Ovary (tissue), 10 donors: ENCODE measurements at places on chromosomes 3 and 15. TPM values are rescaled to one million over a fixed set of nuclear protein-coding genes. Genes with fewer than 3 reads are reported as not detected.

DNA sequence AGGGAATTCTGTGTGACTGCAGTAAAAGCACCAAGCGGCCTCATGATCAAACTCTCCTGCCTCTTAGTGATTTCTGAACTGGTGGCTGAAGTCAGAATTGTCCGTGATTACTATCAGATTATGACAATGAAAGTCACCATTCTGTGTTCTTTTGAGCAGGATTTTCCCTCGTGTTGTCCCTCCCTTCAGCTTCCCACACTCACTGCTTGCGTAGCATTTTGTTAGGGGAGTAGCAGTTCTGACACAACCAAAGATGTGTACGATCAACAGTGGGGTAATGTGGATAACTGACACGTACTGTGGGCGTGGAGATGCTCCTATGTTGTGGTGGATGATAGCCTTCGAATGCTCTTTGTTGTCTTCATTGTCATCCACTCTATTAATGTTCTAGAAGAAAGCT is 67.8 kb upstream of the ICE2 start:
- DNase-seq = no peak

DNA sequence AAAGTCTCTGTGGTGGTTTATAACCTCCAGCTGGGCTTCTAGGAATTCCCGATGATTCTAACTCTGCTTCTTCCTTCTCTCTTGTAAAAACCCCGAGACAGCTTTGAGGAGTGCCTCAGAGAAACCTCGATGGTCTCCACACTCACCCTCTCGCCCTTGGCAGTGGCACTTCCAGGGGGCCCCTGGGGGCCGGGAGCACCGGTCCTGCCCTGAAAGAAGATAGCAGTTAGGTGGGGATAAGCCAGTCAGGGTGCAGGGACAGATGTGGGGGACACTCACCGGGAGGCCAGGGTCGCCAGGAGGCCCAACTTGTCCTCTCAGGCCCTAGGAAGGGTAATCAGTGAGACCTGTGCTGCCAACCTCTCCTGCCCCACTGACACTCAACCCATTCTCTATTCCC is 9.7 kb downstream of the COL7A1 start:
- DNase-seq = no peak

DNA sequence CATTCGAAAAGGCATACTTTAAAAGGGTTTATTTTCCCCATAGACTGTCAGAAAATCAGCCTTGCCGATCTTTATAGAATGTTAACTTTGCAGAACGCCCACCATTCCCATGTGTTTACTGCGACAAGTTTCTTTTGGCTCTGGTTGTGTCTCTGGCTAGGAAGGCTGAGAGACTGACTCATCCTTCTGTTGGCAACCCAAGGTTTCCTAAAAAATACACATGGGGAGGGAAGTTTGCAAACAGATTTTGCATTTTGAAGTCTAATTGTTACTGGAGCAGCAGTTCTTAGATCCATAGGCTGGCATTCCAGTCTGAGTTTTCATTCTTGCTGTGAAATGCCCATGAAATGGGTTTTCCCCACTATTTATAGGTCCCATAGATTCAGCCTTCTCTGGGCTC is 37.9 kb upstream of the MINAR1 start:
- DNase-seq = no peak

- no peak for DNase-seq
Measured at GRCh38 chr3:128439226-128439625, 27.5 kb downstream of the DNAJB8 start.

DNA sequence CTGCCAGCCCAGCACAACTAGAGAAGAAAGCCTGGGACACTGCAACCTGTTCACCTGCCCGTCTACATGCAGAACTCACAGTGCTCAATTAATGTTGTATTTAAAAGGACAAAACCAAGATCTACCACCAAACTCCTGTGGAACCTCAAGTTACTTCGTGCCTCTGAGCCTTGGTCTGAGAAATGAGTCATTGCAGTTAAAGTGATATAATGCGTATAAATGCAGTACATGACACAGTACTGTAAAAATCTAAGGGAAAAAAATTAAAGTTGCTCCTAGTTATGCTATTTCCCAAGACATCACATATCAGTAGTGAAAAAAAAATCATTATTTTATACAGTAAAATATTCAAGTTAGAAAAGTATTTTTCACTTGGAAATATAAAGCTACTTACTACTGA is 138.9 kb downstream of the ZIC4 start:
- no peak for DNase-seq

CRELD1 gene
- 18.3 TPM for polyA plus RNA-seq

GRCh38 chr15:42385206-42385979 is 26.1 kb downstream of the CAPN3 start:
- no peak for DNase-seq

DNA sequence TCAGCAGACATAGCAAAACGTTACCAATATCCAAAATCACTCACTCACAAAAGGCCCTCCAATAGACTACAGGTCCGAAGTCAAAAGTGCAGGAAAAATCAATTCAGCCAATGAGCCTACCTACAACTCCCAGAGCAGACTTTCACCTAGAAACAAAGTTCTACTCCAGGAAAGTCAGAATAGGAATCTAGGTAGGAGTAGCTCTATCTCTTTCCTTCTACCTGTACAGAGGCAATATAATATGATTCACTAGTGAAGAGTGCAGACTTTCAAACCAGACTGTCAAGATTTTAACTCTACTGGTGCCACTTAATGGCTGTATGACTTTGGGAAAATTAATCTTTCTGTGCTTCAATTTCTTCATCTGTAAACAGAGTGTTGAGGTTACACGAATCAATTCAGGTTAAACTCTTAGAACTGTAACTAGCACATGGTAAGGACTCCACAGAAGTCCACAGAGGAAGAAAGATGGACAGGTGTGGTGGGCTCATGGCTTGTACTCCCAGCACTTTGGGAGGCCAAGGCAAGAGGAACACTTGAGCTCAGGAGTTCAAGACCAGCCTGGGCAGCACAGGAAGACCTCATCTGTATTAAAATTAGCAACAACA is 9.4 kb downstream of the DCUN1D1 start:
- no peak for DNase-seq

ACTC1 gene
- polyA plus RNA-seq = 2.7 TPM

- no peak for DNase-seq
Measured at GRCh38 chr15:47669221-47669620, 48.1 kb upstream of the SEMA6D start.

DNA sequence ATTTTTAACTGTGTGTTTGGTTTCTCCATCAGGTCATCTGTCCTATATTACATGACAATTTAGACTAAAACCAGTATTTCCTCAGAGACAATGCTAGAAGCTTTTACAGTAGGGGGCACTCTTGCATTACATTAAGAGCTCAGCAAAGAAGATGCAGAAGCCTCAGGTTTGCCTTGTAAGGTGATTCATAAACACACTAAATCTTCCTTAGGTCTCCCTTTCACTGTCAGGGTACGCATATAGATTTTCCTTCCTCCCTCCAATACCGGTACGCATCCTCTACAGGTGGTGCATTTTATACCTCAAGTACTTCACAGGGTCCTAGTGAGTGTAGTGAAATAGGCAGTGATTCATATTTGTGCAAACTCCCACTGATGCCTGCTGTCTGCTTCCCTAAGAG is 46.5 kb downstream of the CD86 start:
- no peak for DNase-seq

ISLR2 gene
- 0.43 TPM for polyA plus RNA-seq

GRCh38 chr3:81105789-81106488 is 655.5 kb downstream of the GBE1 start:
- DNase-seq = no peak

- no peak for DNase-seq
Measured at GRCh38 chr15:72511536-72511935, 37.4 kb downstream of the ARIH1 start.

MRAS gene
- polyA plus RNA-seq = 76.2 TPM

AGTR1 gene
- 1.7 TPM for polyA plus RNA-seq

POMGNT2 gene
- 12.0 TPM for polyA plus RNA-seq

- no peak for DNase-seq
Measured at GRCh38 chr15:89677381-89677780, 1.8 kb downstream of the PLIN1 start.

DNA sequence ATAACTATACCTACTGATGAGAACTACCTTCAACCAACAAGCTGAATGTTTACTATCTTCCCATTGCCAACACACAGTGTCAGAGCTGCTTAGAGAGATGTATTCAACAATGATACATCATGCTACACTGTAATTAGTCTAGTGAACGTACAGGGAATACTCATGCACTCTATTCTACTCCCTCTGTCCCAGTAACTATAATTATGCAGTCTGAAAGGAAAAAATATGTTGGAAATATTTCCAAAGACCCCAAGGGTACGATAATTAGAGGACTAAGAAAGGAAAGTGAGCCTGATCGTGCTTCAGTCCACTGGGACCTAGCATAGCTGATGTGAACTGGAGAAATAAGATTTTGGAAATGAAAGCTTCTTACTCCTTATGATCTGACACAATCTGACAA is 36.9 kb upstream of the FSIP1 start:
- DNase-seq = no peak

DNA sequence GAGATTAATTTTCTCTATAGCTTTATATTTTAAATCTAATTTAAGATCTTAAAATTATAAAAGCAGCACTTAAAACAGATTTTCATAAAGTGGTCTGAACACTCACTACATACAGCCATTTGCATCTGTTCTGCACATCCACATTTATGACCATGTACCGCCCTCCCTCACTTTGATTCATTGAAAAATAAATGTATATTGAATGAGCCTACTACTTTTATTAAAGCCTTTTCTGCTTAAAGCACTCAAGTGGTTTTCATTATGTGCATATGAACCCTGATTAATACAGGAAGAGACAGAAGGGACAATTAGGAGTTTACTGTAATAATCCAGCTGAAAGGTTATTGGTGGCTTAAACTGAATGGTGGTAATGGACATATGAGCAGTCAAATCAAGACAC is 129.4 kb downstream of the DLG1 start:
- DNase-seq = no peak

EXD1 gene
- polyA plus RNA-seq = not detected

DNA sequence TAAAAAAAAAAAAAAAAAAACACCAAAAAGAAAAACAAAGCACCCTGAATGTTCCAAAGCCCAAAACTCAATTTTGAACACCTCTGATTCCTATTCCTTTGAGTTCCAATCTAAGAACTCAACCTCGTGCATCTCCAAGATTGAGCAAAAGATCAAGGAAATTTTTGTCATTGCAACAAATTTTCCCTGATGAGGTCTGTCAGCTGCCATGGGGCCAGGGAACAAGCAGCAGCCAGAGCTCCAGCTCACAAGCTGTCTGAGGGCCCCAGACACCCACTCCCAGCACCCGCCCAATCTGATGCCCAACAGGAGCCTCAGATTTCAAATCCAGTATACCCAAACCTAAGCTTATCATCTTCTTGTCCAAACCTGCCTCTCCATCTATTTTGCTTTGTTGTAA is 87.6 kb upstream of the ACP3 start:
- DNase-seq = no peak

- no peak for DNase-seq
Measured at GRCh38 chr3:95442766-95443165, 1371.6 kb upstream of the EPHA6 start.

DNA sequence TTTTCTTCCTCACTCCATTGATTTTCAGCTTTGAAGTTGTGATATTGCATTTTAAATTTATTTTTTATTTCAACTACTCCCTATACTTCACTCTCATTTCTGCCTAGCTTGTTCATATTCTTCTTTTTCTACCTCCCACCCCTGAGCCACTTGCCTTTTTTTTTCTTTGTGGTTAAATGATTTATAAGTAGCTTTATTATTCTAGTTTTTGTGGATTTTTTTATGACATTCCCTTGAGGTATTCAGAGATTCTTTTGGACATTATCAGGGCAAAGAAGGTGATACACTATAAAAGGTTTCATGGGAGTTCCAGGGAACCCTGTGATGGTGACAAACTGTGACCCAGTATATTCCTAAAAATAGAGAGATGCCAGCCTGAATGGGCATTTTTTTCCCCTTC is 3.3 kb downstream of the C15orf61 start:
- no peak for DNase-seq
